ENCODE measurements at places on chromosomes 6 and 20.

DNA sequence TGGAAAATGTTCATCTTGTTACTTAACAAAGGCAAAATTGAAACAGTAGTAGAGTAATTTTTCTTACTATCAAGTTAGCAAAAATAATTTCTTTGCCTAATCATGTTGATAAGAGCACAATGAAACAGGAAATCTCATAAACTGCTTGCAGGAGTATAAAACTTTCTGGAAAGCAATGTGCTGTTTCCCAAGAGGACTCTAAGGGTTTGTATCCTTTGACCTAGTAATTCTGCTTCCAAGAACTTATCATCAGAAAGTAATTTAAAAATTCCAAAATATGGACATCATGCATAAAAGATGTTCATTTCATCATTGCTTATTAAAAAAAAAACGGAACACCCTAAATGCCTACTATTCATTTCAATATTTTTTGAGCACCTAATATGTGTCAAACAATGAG lies 46.1 kb upstream of the TNFAIP3 start:
- no peak for DNase-seq

DNA sequence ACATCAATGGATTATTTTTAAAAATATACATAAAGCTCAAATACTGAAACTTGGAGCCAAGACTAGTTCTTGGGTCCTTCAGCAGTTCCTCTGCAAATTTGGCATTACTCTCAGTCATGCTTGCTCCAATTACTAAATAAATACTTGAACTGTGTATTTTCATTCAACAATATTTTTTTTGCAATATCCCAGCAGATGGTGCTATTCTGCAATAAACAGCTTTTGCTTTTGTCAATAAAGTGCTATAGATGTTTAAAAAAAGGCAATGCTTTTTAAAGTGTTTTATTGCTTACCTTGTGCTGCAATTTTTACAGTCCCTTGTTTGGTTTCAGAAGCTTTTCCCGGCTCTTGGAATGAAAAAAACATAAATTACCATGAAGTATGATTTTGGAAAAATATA lies 243.4 kb downstream of the TRDN start:
- no peak for DNase-seq

- no peak for DNase-seq
These were observed 448.6 kb downstream of the PHF3 start for GRCh38 chr6:64084185-64084663.

- no peak for DNase-seq
These were observed 55.2 kb downstream of the HDDC2 start for GRCh38 chr6:125246566-125246965.

DNA sequence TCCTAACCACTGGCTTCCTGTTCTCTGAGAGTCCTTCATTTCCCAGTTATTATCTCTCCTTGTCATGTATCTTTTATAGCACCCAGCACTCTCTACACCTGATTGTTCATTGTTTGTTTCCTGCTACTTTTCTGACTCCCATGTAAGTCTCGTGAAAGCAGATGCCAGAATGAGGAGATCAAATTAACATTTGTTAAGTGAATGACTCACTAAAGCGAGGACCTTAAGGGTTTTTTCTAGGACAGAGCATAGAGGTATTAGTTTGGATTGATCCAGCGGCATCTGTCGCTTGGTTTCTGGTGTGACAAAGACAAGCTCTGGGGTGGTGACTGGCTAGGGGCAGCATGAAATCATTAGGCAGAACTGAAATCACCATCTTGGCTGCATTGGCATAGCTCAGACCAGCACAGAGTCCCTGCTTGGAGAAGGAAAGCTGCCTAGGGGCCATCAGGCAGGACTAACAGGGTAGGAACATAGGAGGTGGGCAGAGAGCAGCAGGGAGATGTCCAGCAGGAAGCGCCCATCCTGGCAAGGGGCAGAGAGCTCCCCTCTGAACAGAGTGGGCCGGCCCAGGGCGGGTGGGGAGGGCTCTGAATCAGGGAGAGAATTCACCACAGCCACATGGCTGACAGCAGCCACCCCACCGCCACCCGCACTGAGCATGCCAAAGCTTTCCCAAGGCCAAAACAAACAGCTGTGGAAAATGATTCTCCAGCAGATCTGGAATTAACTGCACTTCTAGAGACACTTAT lies 97.1 kb upstream of the CEP85L start:
- no peak for DNase-seq

GRCh38 chr6:83615025-83615999 lies 93.6 kb downstream of the SNAP91 start:
- peak; percentile 4 for DNase-seq

- DNase-seq = no peak
These were observed 26.5 kb downstream of the BCL2L1 start for GRCh38 chr20:31695849-31696804.

DNA sequence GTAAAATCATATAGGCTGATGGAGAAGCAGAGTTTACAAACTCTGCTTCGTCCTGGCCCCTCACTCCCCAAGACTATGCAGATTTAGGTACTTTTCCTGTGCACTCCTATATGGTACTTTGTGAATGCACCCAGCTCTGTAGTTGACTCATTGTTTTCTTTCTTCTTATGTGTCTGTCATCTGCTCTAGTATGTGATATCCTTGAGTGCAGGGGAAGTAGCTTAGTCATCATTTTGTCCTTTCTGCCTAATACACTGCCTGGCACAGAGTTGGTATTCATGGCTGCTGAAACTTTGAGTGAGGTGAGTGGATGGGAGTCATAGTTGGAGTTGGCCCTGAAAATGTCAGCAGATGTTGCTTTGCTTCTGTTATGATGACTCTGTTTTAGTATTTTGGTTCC lies 222.6 kb downstream of the RNF144B start:
- DNase-seq = no peak
